ENCODE measurements at places on chromosomes 5 and 9. TPM values are rescaled to one million over a fixed set of nuclear protein-coding genes. Genes with fewer than 3 reads are reported as not detected.

- no peaks in the 10 kb centered on the region for H3K36me3 ChIP-seq
- H3K4me3 ChIP-seq: no peak overlapping the region
- H3K4me1 ChIP-seq: no peaks in the 10 kb centered on the region
These were observed 15.6 kb upstream of the EPB41L4A start for GRCh38 chr5:112434641-112435040.

GRCh38 chr9:524008-524407 lies 309.3 kb downstream of the DOCK8 start:
- H3K27ac ChIP-seq: peak overlapping the region; percentile 51
- DNase-seq: no peak
- no peaks in the 10 kb centered on the region for H3K27me3 ChIP-seq
- H3K4me3 ChIP-seq: no peak overlapping the region

DNA sequence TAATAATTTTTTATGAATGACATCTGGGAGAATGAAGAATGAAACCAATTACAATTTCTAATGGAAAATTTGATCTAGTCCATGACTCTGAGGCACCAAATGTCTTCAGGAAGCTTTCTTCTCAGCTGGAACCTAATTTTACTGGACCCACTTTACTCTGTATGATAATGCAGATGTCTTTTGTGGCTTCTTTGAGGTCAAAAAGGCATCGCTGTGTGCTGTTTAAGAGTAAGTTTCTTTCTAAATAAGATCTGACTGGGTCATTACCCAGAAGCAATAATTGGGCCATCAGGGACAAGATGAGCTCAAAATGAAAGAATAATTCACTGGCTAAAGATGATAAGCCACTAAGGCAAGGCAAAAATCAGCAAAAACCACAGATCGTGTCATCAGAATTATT lies 633.4 kb downstream of the PSAT1 start:
- H3K4me3 ChIP-seq: no peak overlapping the region
- DNase-seq: no peak
- no peaks in the 10 kb centered on the region for H3K4me1 ChIP-seq
- H3K27ac ChIP-seq: no peak overlapping the region
- H3K27me3 ChIP-seq: no peaks in the 10 kb centered on the region

DNA sequence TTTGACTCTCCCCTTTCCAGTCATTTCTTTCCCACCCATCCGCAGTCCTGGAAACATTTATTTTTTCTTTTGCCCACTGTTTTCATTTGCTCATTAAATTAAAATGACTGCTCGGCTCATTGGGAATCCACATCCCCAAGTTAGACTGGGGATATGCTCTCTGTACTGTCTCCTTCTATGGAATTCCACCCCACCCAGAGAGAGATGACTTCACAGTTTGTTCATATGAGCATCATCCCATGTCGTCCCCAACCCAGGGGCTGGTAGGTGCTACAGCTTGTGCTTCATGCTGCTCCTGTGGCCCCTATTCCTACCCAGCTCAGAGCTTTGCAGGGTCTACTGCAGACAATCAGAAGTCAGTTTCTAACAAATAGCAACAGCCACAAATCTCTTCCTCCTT lies 16.5 kb upstream of the RARS1 start:
- no peaks in the 10 kb centered on the region for H3K36me3 ChIP-seq
- no peak overlapping the region for H3K4me3 ChIP-seq
- no peak for DNase-seq
- no peaks in the 10 kb centered on the region for H3K4me1 ChIP-seq
- H3K27me3 ChIP-seq: no peaks in the 10 kb centered on the region

GRCh38 chr9:134922932-134923240 lies 5.2 kb upstream of the FCN1 start:
- H3K4me3 ChIP-seq: no peak overlapping the region
- H3K27me3 ChIP-seq: no peaks in the 10 kb centered on the region
- no peaks in the 10 kb centered on the region for H3K4me1 ChIP-seq
- H3K27ac ChIP-seq: no peak overlapping the region

HTR1A gene
- total RNA-seq: not detected

ZNF618 gene
- 16.1 TPM for total RNA-seq
